CD4-positive, CD25-positive, alpha-beta regulatory T cell (primary cell): ENCODE measurements at places on chromosomes 5 and 9. TPM values are rescaled to one million over a fixed set of nuclear protein-coding genes. Genes with fewer than 3 reads are reported as not detected.

The CARTPT gene
- not detected for polyA plus RNA-seq

The IFNA10 gene
- polyA plus RNA-seq, result not detected

- H3K27ac ChIP-seq, result no peak overlapping the region
- no peaks in the 10 kb centered on the region for H3K27me3 ChIP-seq
- no peaks in the 10 kb centered on the region for H3K36me3 ChIP-seq
- no peak for DNase-seq
- H3K4me3 ChIP-seq, result no peak overlapping the region
- no peaks in the 10 kb centered on the region for H3K4me1 ChIP-seq
Measured at GRCh38 chr5:22908586-22908985, 55.4 kb upstream of the CDH12 start.

The HIGD2A gene
- polyA plus RNA-seq, result 278 TPM

DNA sequence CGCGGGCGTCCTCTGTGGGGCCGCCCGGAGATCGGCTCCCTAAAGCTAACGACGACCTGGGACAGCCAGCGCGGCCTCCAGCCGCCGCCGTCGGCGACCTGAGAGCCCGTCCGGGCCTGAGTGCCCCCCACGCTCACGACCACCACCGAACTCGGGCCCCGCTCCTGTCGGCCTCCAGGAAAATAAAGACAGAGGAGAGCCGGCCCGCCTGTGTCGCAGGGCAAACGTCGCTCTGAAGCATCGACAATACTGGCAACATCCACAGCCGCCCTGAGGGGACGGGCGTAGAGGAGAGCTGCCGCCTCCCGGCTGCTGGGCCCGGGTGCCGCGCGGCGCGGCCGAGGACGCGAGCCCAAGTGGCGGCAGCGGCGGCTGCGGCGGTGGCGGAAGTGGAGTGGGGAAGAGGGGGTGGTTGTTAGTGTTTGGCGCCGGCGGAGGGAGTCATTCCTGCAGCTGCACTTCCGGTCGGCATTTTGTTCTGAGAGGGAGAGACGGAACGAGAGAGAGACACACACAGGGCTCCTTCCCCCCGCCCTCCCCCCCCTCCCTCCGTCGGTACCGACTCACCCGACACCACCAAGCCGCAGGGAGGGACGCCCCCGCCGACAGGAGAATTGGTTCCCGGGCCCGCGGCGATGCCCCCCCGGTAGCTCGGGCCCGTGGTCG is at the start of gene NIPBL:
Gene NIPBL (plus strand): TSS at position 471 of the 666 bp plus-strand sequence. CDS start 76,928 bp downstream, outside the sequence.
- H3K27ac ChIP-seq, result peak within 1 kb of the TSS; percentile 97
- H3K36me3 ChIP-seq, result no peaks in the 10 kb centered on the region
- peaks cover 57% of the 10 kb centered on the region for H3K4me1 ChIP-seq
- no peaks in the 10 kb centered on the region for H3K27me3 ChIP-seq

The TNFSF8 gene
- polyA plus RNA-seq, result 31.4 TPM

The JAK2 gene
- polyA plus RNA-seq, result 6.8 TPM
